ENCODE measurements at places on chromosomes 7 and 10. TPM values are rescaled to one million over a fixed set of nuclear protein-coding genes. Genes with fewer than 3 reads are reported as not detected.

The MRPL43 gene
- total RNA-seq: 27.8 TPM

The SAMD9 gene
- 18.3 TPM for total RNA-seq

The RTKN2 gene
- 11.9 TPM for total RNA-seq

The KEL gene
- not detected for total RNA-seq

The NODAL gene
- not detected for total RNA-seq

The CSGALNACT2 gene
- total RNA-seq: 35.7 TPM

The FOXI2 gene
- total RNA-seq: not detected

The HIF1AN gene
- 12.9 TPM for total RNA-seq

The MAGI2 gene
- total RNA-seq: 16.1 TPM

The MRLN gene
- total RNA-seq: not detected

The CNPY1 gene
- total RNA-seq: not detected

The ACTR3C gene
- total RNA-seq: not detected

All from fibroblast of the aortic adventitia (primary cell).